ENCODE measurements at places on chromosomes 6 and 20.

- DNase-seq, result no peak
Observed at GRCh38 chr6:4936681-4937041, 67.2 kb downstream of the RPP40 start.

GRCh38 chr20:63736893-63737694 is 630 bp downstream of the LIME1 start:
- DNase-seq, result peak; percentile 71

DNA sequence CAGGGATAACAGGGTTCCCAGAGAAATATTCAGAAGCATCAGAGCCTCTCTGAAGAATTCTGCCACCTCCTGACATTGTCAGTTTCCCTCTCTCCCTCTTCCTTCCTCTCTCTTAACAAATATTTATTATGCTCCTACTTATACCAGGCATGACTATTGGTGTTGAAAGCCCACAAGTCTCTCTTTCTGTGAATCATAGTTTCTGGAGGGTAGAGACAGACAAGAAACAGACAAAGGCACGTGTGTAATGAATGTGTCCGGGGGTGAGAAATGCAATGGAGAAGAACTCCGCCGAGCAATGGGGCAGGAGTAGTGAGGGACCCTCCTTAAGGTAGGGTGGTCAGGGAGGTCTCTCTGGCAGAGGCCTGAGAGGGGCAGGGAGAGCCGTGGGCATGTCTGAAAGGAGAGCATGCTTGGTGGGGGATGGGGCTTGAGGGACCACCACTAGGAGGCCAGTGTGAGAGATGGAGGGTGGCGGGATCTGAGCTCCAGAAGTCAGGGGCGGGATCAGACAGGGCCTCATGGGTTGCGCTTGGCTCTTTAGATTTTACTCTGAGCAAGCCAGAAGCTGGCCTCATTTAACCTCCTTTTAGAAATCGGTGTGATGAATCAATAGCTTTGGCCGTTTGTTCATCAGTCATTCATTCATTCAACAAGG is 57.3 kb downstream of the EYA2 start:
- peak; percentile 34 for DNase-seq

GRCh38 chr6:72944660-72945059 is 280.6 kb downstream of the KHDC1L start:
- DNase-seq, result no peak

DNA sequence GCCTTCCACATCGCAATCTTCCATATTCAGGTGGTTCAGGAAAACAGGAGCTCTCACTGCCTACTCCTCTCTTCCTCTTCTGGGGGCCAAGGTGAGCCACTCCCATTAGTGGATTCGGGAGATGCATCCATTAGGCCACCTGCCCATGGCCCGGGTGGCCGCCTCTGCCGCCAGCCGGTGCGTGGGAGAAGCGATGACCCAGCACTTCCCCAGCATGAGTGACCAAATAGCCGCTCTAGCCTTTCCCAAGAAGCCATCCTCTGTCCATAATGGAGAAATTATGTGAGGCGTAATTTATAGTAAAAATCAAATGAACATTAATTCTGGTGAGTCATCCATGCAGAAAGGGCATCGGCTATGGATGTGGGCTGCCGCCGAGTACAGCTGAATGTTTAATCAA is 39.4 kb downstream of the GNAS-AS1 start:
- DNase-seq, result no peak

DNA sequence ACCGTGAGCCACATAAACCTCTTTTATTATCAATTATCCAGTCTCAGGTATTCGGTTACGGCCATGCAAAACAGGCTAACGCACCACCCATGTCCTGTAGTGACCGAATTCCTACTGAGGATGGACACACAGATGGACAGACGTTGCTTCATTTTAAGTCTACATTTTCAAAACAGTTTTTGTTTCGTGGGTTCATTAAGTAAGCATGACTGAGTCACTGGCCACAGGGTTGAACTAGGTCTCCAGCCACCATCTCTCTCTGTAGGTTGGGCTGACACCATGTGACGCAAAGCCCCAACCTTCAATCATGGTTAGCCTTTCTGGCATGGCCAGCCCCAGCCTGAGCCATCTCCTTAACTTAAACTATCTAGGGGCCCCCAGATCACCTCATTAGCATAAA is 110.0 kb upstream of the SLC22A23 start:
- DNase-seq, result no peak

DNA sequence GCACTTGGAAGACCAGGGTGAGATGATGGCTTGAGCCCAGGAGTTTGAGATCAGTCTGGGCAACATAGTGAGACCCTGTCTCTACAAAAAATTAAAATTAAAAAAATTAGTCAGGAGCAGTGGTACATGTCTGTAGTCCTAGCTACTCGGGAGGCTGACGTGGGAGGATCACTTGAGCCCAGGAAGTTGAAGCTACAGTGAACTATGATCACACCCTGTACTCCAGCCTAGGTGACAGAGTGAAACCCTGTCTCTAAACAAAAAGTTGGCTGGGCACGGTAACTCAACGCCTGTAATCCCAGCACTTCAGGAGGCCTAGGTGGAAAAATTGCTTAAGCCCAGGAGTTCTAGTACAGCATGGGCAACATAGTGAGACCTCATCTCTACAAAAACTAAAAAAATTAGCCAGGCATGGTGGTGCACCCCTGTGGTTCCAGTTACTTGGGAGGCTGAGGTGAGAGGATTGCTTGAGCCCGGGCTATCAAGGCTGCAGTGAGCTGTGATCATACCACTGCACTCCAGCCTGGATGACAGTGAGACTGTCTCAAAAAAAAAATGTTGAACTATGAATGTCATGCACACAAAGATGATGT is 60.8 kb upstream of the MYL9 start:
- no peak for DNase-seq

DNA sequence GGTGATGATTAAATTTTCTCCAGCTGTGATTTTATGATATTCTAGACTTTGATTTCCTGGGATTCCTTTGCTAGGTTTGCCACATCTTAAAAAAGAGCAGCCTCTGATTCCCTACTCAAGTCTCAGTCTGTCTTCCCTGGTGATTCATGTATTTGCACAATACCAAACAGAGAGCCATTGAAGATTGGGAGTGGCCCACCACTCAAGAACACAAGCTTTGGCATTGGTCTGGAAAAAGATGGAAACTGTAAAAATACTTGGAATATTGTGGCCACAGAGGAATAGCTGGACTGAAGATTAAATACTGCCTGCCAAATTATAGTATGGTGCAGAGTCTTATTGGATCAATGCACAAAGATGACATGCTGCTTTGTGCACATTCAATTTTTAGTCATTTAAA is 32.9 kb downstream of the PTCHD4 start:
- no peak for DNase-seq

DNA sequence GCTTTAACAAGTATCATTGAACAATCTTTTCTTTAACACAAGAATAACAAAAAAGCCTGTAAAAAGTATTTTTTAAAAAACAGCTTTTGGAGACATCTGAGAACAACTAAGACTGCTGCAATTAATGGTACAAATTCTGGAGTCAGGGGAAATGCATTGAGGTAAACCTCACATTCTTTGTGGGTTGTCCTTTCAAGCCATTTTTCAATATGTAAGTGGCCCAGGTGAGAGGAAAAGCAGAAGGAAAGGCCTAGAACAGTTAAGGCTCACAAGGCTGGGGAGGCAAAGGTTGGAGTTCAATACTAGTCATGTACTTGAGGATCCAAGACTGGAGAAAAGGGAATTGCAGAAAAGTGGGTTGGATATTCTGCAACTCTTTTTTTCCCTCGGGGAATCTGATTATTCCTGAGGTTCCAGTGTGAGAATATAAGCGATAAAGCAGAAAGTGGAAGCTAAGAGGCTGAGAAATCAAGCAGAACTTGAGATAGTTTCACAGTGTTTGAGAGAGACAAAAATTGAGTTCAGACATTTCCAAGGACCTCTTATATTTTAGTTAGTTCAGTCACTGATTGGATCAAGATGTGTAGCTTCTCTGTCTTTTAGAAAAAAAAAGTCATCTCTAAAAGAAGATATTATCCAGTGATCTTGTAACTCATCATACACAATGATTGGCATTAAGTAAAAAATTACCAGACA is 25.0 kb upstream of the TXLNB start:
- DNase-seq, result no peak

- DNase-seq, result no peak
Observed at GRCh38 chr6:10385524-10386132, 29.2 kb downstream of the TFAP2A start.

DNA sequence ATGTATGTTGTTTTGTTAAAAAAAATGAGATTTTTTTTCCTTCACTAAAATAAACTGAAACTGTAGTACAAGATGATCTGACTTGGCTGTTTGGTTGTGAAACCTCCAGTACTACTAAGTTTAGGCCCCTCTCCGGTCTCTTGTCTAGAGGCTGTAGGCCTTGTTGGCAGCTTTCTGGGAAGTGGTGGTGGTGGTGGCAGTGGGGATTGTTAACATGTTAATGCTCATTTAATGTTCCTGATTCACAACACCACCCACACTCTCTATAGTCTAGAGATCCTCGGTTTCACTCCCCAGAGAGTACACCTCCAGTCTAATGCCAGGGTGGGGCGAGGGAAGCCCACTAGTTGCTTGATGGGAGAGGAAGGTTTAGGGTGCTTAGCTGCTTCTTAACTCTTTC is 24.1 kb downstream of the STK4 start:
- DNase-seq, result no peak

GRCh38 chr6:95515975-95516374 is 61.4 kb upstream of the MANEA start:
- DNase-seq, result no peak

DNA sequence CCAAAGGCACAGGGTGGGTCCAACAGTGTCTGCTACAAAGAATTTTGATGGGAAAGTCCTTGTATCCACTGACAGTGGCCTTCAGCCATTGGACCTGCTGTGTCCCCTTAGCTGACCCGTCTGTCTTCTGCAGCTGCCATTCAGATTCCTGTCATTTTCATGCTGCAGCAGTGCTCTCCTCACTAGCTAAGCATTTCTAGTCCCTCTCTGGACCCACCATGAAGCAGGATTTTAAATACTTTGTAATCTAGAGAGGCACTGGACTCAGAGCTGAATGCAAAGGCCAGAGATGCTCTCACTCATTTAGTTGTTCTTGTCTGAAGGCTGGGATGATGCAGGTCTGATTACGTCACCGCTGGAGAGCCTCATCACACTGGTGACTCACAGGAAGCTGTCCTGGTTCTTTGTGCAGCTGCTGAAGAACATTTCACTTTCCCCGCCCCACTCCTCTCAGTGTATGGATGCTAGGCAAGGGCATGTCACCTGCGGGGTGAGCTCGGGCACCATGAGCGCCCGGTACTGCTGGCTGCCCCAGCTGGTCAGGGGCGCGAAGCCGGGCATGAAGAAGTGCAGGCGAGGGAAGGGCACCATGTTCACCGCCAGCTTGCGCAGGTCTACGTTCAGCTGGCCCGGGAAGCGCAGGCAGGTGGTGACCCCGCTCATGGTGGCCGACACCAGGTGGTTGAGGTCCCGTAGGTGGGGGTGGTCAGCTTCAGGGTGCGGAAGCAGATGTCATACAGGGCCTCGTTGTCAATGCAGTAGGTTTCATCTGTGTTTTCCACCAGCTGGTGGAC is 19.4 kb upstream of the TUBB2A start:
- no peak for DNase-seq

DNA sequence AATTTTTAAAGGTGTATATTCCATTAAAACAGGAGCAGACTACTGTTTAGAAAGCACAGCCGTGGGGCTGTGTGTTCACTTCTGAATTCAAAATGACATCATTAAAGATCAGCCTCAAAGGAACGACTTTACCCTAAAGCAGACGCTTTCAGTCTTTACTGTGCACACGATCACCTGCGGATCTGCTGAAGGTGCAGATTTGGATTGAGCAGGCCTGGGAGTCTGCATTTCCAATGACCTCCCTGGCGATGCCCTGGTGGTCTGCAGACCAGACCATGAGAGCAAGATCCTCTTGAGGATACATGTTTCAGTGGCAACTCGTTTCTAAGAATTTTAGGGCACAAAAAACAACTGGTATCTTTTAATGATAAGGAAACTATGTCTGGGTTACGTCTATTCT is 27.2 kb downstream of the TXNDC5 start:
- DNase-seq, result no peak

DNA sequence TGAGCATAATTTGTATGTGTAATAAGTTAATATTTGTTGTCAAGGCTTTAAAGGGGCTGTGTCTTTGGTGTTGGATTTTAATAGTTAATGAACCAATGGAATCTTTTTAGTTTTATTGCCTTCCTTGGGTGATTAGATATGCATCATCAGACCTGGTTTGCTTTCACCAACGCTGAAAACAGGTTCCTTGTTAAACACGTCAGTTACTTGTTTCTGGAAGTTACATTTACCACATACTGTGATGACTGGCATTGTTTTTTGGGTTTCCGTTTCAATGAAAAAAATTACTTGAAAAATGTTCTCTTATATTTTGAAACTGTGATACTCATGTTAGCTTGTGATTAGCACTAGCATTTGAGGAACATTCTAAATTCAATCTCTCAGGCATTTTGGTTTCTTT is 58.6 kb upstream of the RNF144B start:
- DNase-seq, result no peak

- DNase-seq, result peak; percentile 60
Observed at GRCh38 chr20:50333812-50334211, 143.2 kb downstream of the CEBPB start.

DNA sequence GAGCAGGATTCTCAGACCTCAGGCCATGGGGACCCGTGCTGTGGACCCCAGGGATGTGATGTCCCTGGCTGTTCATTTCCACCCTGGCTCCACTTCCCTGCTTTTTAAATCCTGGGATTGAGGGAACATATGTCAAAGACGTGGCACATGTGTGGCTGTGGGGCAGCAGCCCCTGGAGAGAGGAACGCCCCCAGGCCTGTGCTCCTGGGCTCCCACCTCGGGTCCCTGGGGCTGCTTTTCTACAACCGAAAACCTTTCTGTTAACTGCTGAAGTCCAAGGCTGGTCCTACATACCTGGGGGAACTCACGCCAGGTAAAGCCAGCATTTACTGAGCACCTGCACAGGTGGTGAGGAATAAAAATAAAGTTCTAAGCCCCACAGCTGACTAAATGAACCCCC is 102.3 kb upstream of the FRMD1 start:
- peak; percentile 26 for DNase-seq
